CD4-positive, alpha-beta T cell treated with Interleukin-17A for 4 hours (primary cell): ENCODE measurements at places on chromosomes 1 and 21.
A peak's percentile ranks its signal among the peaks of the same experiment; 100 is the strongest.

DNA sequence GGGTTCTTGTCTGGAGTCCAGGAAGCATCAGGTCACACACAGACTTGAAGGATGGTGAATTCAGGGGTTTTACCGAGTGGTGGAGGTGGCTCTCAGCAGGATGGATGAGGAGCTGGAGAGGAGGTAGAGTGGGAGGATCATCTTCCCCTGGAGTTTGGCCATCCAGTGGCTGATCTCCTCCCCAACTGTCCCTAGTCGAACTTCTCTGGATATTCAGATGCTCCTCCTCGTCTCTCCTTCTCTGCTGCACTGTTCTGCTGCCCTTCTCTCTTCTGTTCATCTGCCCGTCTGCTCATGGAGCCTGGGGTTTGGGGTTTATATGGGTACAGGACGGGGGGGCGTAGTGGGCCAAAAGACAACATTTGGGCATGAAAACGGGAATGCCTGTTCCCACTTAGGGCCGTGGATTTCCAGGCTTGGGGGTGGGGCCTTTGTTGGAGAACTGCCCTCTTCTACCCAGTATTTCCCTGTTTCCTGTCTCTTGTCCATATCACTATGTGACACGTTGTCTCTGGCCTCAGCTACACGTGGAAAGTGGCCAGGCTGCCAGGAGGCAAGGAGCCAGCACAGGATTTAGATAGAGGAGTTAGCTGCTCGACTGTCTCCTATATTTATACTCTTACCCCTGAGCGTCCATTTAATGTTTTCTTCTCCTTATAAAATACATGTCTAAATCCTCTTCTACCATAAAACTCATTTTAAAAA, 76.7 kb downstream of the SIPA1L2 start:
- DNase-seq: no peak

- DNase-seq: no peak
These were observed 50.2 kb upstream of the IVNS1ABP start for GRCh38 chr1:185367218-185367617.

DNA sequence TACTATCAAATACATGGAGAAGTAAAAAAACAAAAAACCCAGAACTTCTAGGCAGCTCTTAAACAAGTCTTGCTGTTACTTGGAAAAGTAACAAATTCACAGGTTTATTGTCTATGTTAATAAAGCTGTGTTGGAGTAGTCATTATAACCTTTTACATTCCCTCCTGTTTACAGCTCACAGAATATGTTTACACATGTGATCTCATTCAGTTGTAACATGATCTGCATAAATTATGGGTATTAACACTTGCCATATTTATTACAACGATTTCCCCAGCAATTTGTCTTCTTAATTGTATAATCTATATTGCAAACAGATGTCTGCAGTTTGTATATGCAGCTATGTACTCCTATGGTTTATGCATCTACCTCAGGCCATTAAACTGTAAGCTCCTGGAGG, 28.6 kb downstream of the ERG start:
- no peak for DNase-seq

DNA sequence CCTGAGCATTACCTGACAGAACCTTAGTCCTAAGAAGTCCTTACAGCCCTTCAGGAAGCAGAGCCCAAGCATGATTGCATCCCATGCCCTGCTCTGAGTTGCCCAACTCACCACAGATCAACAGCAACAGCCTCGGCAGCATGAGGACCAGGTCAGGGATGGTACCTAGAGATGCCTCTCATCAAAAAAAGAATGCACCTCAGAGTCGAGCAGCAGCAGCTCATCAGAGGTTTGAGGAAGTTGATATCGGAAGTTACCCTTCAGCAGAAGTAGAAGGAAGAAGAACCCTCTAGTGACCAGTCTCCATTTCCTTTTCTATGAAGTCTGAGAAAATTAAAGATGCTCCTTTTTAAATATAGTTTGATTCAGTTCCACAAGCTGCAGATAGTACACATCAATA, at the start of gene FCRL1:
TSS of gene FCRL1 (minus strand) at position 225 of the 400 bp plus-strand sequence. CDS start at position 142, 83 bp downstream.
- no peak for DNase-seq

GRCh38 chr1:210584439-210585113, 255.9 kb downstream of the HHAT start:
- peak; percentile 60 for DNase-seq

DNA sequence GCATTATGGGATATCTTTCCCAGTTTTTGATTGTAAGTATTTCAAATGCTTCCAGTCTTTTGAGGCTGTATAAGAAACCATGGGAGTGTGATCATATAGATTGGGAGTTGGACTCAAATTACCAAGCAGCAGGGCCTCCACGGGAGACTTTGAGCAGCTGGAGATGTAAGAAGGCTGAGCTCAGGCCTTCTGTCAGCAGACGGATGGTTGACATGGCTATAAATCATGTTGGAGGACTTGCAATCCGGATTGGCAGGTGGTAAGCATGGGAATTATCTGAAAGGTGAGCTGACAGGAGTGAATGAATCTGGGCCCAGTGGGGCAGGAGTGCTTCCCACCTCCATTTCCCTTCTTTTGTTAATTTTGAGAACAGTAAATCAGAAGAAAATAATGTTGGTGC, 83.2 kb upstream of the PPM1J start:
- no peak for DNase-seq

DNA sequence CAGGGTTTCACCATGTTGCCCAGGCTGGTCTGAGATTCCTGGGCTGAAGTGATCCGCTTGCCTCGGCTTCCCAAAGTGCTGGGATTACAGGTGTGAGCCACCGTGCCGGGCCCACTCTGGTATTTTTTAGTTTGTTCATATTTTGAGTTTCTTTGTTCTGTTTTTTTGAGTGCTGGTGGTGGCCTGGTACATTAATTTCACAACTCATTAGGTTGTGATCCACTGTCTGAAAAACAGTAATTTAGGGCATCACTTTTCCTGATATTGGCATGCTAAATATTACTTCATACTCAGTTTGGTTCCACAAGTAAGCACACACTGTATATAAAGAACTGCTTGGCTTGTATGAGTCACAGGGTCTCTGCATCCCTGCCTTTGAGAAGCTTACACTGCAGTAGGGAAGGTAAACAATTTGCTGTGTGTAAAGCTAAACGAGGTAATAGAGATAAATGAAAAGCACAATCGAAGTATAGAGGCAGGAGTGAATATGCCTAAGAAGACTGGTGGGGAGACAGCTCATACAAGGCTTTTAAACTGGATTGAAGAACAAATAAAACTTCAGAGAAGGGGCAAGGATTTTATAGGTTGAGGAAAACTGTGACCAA, 7.7 kb downstream of the SNX27 start:
- no peak for DNase-seq

GRCh38 chr1:50103615-50104081, 5.1 kb upstream of the ELAVL4 start:
- DNase-seq: no peak

DNA sequence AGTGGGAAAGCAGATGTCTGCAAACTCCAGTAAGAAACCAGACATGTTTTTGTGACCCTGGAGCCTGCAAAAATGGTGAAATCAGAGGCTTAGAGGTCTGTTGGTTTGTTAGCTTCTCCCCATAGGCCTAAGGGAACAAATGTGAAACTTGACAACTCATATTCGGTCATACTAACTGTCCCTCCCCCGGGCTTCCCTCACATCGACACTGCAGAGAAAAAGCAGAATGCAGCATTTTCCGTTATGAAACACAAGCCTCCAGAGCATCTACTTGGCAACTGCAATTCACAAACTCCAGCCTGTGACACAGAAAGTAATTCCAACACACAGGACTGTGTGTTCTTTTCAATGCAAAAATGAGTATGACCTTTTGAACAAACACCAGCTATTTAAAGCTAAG, 3.7 kb downstream of the KCNA2 start:
- no peak for DNase-seq

DNA sequence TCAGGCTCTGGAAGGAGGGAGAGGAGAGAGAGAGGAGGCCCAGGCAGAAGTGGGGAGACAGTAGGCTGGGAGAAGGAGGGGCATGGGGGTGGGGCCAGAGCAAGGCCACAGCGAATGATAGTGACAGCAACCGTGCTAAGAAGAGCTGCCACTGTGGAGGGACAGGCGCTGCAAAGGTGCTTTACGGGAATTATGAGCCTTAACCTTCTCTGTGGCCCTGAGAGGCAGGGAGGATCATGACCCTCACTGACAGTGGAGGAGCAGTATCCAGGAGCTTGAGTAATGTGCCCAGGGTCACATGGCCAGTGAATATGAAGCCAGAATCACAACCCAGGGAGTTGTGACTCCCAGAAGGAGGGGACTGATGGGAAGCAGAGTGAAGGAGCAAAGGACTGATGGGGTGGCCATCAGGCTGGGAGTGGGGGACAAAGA, 53.4 kb upstream of the RPL11 start:
- DNase-seq: no peak

- no peak for DNase-seq
These were observed 5.9 kb downstream of the PLOD1 start for GRCh38 chr1:11940260-11940921.
